NCI-H1436 treated with DMSO at 0.1 percent for 48 hours (cell line): ENCODE measurements at places on chromosomes 11 and 22.

- no peak for DNase-seq
Observed at GRCh38 chr11:109511598-109511997, 89.6 kb downstream of the C11orf87 start.

- no peak for DNase-seq
Observed at GRCh38 chr11:72720784-72721183, 31.4 kb downstream of the ARAP1 start.

DNA sequence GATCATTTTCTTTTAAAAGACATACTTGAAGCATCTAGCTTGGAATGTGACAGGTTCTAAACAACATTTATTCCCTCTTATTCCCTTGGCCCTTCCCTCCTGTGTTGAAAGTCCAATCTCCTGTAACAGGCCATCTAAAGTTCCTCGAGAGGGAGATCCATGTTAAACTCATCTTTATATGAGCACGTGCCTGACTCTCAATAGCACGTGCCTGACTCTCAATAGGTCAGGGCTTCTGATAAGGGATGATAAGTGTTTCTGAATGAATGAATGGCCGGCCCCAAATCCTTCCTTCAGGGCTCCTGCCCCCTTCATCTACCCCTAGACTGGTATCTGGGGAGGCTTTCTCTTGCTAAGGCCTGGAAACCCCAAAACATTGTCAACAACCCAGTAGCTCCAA is 27.2 kb downstream of the RPL27A start:
- DNase-seq = no peak

- no peak for DNase-seq
Observed at GRCh38 chr11:120586728-120587127, 75.2 kb downstream of the GRIK4 start.

GRCh38 chr22:43154887-43155536 is 3.7 kb downstream of the TSPO start:
- DNase-seq = no peak

GRCh38 chr11:3231851-3232744 is at the start of gene MRGPRE:
Gene MRGPRE (minus strand): TSS chr11:3232417. CDS start chr11:3228799, 3,618 bp downstream.
- DNase-seq = no peak
